Activated T-helper 17 cell treated with anti-CD3 and anti-CD28 coated beads, Interleukin-2, amount 50 U/mL, for 72 hours (primary cell): ENCODE measurements at places on chromosomes 2 and 18. TPM values are rescaled to one million over a fixed set of nuclear protein-coding genes. Genes with fewer than 3 reads are reported as not detected.

FEV gene
- not detected for total RNA-seq

SLC19A3 gene
- total RNA-seq: not detected

CXCR1 gene
- not detected for total RNA-seq

DES gene
- not detected for total RNA-seq

GRCh38 chr18:42048158-42048557, 93.1 kb downstream of the PIK3C3 start:
- ATAC-seq: no peak

DNA sequence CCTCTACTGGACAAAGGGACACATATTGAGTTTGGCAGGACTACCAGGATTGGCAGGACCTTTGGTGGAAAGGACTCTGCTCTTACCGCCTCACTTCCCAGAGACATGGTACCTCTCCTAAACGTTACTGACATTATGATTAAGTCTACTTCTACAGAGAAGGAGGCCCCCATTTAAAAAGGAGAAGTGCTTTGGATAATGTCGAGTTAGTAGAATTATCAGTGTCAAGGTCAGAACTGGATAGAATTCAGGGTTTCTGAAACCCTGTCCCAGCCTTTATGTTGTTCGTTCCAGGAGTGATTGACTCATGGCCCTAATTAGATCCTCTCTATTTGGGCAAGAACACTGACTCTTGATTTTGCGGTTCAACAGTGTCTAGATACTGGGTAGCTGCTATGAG, 45.8 kb downstream of the LRRTM1 start:
- no peak for ATAC-seq

DNA sequence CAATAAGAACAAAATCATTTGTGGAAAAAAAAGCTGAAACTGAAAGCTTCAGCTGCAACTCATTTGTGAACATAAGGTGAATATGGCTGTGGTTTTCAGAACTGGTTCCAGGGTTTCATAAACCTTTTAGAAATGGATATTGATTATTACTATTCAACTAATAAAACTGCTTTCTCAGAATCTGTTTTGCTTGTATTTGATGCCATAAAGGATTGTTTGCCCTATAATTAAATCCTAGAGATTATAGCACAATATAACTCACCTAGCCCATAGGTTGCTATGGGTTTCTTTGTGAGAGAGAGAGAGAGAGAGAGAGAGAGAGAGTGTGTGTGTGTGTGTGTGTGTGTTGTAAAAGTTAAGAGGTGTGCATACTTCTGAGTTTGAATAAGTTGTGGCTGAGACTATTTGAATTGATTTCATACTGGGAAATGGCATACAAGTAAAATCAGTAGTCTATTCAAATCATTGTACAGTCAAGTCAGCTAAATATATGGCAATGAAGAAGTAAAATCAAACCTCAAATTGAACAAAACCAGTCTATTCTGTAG, 339.2 kb downstream of the ARHGAP15 start:
- peak; percentile 88 for ATAC-seq

GRCh38 chr18:38883111-38883510, 1317.5 kb upstream of the CELF4 start:
- ATAC-seq: no peak

- no peak for ATAC-seq
These were observed 278.8 kb upstream of the SESTD1 start for GRCh38 chr2:179543361-179543901.

GRCh38 chr2:201171259-201171814, 11.6 kb upstream of the CASP10 start:
- no peak for ATAC-seq

GRCh38 chr2:28664120-28664842, 87.3 kb upstream of the PPP1CB start:
- no peak for ATAC-seq

- ATAC-seq: no peak
These were observed 122.5 kb downstream of the CNTNAP5 start for GRCh38 chr2:124147552-124147951.

- ATAC-seq: no peak
These were observed 85.9 kb downstream of the USP40 start for GRCh38 chr2:233480490-233481202.

DNA sequence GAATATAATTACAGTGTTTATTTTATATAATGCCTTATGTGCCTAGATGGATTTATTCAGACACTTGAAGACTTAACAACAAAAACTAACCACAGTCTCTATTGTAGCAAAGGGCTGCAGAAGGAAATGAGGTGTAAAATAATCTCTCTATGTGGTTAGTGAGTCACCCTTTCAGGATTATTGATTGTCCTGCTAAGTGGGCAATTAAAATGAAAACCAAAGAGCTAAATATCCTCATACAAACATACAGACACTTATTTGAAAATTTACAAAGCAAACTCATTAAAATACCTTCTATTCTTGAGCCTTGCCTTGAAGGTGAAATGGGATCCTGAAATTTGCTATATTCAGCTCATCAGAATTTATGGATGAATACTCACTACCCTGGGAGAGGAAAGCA, 27.7 kb upstream of the DCC start:
- no peak for ATAC-seq

- ATAC-seq: no peak
These were observed 692.0 kb upstream of the FAM98A start for GRCh38 chr2:34291076-34291475.

DNA sequence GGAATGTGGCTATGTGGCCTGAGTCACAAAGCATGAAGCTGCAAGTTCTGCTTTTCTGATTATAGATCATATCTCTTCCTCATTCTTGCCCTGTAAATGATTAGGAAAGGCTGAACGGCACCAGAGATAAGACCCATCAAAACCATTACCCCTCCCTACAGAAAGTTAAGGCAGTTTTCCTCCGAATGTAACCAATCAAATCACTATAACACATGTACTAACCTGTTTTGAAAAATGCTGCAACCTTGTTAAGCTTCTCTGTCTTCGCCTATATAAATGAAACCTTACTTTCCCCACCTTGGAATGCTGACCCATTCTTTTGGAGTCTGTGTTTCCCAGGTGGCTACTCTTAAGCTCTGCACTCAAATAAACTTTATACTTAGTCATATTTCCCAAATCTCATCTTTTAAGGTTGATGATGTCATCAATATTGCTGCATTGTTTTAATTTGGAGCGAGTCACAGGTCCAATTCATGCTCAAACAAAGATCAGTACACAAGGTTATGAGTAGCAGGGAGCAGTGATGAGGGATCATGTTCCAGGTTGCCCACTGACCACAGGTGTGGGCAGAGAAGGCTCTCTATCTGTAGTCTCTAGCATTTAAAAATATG, 662.3 kb downstream of the IRS1 start:
- no peak for ATAC-seq

GRCh38 chr2:221532641-221533040, 39.5 kb downstream of the EPHA4 start:
- no peak for ATAC-seq

DNA sequence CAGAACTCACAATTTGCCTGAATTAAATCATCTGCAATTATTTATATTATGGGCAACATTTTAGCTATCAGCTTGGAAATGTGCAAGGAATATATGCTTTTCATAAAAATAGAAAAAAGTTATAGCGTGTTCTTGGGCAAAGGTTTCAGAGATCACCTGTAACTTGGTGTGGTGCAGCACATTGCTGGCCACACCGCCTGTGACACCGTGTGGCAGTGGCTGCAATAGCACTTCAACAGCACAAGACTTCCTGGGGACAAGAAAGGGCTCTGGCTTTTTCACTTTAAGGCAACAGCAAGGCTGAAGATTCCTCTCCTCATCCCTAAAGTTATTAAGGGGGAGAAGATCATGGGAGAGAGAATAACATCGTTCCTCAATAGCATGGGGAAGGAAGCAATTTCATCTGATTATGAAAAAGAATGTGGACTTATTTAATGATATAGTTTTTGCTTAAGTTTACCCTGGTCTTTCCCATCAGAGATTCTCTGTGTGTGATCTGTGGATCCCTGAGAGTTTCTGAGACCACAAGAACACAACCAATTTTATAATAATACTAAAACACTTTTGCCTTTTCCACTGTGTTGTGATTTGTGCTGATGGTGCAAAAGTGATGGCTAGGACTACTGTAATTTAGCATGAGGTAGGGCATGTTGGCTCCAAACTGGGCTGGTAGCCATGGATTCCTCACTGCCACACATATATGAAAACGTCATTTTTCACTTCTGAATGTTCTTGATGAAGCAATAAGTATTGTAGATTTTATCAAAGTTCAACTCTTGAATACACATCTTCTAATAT, 15.0 kb upstream of the SERPINB3 start:
- no peak for ATAC-seq

DNA sequence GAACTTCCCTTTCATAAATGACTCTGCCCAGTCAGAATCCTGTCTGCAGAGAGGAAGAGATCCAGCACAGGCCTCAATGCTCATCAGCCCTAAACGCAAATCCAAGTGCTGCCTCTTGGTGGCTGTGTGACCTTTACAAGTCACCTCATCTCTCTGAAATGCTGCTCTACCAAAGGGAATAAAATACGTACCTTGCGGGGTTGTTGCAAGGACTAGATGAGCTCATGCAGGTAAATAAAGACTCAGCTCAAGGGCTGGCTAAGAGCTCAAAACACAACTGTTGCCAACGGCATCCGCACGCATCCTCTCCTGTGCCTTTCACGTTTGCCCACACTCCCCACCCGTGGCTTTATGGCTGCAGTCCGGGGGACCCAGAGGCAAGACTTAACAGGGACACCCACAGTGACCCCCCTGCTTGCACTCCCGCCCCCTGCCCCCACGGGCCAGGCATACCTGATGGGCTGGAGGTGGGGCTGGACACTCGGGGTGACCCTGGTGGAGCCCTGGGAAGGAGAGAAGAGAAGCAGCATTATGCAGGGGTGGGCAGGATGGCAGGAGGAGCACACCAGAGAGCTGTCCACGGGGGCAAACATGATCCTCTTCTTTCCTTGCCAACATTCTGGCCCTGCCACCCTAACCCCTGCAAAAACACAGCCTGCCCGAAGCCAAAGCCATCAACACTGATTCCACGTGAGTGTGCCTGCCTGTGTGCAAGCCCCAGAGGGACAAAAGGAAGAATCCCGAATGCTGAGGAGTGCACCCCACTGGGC, 102.6 kb downstream of the TNS1 start:
- no peak for ATAC-seq

GRCh38 chr2:128838244-128838643, 519.6 kb upstream of the HS6ST1 start:
- ATAC-seq: no peak

- no peak for ATAC-seq
These were observed 4.6 kb upstream of the SEH1L start for GRCh38 chr18:12943215-12943614.

- no peak for ATAC-seq
These were observed 84.9 kb downstream of the DGKD start for GRCh38 chr2:233439191-233439590.

DNA sequence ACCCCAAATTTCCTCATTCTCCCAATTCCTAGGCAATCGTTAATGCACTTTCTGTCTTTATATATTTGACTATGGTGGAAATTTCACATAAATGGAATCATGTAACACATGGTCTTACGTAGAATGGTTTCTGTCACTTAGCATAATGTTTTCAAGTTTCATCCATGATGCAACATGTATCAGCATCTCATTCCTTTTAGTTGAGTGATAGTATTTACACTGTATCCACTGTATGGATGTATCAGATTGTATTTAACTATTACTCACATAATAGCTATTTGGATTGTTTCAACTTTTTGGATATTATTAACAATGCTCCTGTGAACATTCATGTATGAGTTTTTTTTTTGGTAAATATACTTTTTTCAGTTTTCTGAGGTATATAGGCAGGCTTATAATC, 982.3 kb upstream of the DDX18 start:
- ATAC-seq: no peak
